Activated CD4-positive, alpha-beta T cell treated with anti-CD3 and anti-CD28 coated beads for 4 hours (primary cell): ENCODE measurements at places on chromosomes 7 and 10.

GRCh38 chr10:103278862-103279298 lies 1.9 kb downstream of the INA start:
- peak; percentile 19 for DNase-seq

DNA sequence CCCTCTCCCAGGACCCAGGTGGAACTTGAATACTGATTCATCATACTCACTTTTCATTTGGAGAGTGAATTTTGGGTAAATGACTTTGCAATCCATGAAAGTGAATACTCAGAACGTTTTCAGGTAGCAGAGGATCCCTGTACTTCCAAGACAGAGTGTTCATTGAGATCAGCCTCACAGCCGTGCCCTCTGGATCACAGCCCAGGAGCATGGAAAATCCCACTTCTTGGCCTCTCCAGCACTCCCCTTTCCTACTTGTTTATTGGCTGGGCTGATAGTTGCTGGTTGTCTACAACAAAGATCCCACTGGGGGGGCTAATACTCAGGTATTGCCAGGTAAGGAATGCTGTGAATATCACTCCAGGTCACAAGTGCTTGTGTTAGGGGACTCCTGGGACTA lies 5.9 kb downstream of the GCK start:
- DNase-seq: peak; percentile 20

- DNase-seq: no peak
These were observed 5.2 kb downstream of the ZNF365 start for GRCh38 chr10:62379394-62379793.

GRCh38 chr7:13508586-13508985 lies 480.9 kb downstream of the ETV1 start:
- DNase-seq: no peak

GRCh38 chr10:119737823-119738222 lies 12.0 kb downstream of the INPP5F start:
- DNase-seq: peak; percentile 31

DNA sequence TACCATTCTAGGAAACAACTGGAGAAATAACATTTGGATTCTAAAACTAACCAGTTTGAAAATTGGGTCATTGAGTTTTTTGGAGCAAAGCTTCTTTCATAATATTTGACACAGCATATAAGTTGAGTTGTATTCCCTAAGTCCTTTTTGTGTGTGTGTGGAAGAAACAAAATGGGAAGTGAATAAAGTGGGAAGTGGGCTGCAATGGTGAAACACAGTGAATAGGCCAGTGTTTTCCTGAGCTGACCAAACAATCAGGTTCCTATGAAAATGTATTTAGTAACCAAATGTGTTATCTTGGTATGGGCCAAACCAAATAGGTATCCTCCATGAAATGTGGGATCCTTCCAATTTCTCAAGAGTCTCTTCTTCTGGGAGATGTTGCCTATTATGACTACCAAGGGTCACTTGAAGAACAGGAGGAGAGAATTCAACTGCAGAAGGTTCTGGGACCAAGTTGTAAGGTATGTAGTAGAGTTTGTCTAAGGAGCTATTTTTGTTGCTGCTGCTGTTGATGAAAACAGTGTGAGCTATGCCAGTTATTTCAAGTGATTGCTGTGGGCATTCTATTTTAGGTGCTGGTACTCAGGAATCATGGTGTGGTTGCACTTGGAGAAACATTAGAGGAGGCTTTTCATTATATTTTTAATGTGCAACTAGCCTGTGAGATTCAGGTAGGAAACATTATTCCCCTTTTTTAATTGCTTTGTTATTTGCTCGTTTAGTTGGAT lies 88.3 kb upstream of the MXI1 start:
- no peak for DNase-seq

DNA sequence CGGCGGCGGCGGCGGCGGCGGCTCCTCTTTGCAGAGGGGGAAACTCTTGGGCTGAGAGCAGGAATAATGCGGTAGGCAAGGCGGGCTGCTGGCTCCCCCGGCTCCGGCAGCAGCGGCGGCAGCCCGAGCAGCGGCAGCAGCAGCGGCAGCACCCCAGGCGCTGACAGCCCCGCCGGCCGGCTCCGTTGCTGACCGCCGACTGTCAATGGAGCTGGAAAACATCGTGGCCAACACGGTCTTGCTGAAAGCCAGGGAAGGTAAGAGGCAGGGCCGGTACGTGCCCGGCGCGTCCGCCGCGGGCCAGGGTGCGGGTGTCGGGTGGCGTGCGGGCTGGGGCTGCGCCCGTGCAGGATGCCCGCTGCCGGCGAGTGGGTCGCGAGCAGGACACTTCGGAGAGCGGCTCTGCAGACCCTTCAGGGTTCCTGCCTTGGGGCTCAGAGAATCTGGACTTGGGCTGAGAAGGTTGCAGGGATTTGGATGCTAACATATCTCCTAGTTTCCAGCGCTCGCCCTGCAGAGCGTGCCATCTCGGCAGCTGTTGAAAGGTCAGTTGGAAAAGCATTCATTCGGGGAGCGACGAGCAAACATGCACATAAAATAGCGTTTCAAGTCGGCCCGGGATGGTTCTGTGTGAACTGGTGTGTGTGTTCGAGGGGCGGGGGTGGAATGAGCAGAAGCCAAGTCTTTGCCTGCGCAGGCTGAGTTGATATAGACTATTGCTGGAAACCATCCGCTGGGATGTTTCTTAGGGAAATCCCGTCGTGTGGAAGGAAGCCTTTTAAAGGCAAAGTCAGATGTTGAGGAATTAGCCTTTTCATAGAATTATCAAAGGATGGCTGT lies 562 bp downstream of the GRK5 start:
- peak; percentile 43 for DNase-seq

GRCh38 chr7:95316588-95316987 lies 7.7 kb downstream of the PON1 start:
- no peak for DNase-seq

DNA sequence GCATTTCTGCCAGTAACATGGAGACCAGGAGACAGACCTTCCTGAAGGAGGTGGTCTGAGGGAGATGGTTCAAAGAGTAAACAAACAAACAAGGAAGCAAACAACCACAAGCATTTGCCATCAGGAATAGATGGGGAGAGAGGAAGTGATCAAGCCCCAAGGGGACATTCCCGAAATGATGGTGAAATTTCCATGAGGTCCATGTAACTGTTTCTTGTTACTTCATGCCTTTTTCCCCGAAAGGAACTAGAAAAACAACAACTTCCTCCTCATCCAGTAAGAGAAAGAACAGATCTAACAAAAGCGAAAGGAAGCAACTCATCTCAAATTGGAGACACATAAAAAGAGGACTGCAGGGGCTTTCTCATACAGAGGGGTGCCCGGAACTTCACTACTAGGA lies 152.5 kb upstream of the ZNF32 start:
- DNase-seq: no peak

- DNase-seq: no peak
These were observed 5.1 kb downstream of the RAPGEF5 start for GRCh38 chr7:22351878-22352277.

DNA sequence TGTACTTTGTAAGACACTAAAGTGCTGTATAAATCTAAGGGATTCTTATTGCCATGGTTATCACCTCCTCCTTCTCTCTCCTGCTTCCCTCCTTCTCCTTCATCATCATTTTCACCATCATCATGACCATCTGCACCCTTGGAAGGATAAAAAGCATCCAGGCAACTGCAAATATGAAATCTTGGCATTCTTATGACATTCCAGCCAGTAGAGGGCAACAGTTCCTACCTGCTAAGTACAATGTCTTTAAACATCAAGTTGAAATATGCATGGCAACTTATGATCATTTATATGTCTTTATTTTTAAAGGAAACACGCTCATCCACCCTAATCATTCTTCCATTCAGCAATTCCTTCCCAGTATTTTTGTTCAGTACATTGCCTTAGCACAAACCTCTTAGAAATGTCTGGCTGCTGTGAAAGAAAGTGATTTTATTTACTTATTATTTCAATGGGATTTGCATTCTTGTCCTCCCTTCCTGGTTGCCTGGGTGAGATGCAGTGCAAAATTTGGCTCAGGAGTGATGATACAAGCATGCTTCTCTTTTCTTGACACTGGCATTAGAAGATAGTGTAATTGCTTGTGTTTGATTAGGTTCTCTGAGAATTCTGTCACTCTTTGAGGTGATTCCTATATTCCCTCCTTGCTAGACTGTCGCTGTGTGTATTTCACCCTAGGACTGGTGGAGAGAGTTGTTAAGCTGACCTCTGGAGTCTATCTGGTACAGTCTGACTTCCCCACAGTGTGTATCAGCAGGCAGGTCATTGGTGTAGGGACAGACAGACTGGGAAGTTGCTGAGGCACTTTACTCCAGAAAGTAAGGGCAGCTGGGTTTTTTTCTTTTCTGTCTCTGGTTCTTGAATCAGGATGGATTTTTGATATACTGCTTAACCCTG lies 188.5 kb upstream of the BMPER start:
- no peak for DNase-seq

DNA sequence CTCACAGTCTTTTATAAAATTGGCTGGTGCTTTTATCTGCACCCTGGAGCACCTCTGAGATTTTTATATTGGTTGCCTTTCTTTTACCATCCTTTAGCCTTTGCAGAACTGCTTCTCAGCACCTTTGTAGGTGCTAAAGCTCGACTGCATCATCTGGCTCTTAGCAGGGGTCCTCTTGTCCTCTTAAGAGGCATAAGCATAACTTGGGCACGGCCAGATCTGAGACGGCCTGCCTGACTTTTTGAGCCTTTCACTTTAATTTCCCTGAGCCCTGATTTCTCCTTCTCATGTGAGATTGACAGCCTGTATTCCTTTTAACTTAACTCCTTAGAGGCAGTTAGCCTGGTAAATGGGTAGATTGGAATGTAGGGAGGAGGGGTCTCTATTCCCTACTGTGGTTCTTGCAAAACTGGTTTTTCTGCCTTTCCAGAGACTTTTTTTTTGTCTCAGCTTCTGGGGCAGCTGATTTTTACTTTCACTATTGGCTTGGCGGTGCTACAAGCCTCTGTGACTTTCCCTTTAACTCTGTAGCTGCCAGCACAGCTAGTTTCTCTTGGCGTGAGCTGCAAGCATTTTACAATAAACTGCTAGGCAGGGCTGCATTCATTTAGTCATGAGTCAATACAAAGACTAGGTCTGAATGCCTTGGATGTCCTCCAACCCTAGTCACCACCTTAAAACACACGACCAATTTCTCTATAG lies 24.0 kb downstream of the ZPBP start:
- DNase-seq: peak; percentile 21

DNA sequence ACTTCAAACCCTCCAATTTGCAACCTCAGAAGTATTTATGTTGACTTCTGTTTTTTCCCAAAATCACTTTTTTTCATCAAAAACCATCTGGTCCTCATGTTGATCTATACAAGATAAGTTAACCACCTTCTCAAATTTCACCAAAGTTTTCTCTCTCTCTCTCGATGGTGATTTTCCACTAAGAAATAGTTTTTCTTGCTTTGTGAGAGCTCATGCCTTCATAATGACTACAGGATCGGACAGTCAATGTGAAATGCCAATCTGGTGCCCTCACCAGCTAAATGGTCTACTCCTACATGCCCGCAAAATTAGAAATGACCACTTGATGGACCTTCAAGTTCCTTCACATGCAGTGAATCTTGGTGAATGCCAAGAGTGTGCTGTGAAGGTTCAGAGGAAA lies 40.4 kb downstream of the CNNM1 start:
- no peak for DNase-seq

DNA sequence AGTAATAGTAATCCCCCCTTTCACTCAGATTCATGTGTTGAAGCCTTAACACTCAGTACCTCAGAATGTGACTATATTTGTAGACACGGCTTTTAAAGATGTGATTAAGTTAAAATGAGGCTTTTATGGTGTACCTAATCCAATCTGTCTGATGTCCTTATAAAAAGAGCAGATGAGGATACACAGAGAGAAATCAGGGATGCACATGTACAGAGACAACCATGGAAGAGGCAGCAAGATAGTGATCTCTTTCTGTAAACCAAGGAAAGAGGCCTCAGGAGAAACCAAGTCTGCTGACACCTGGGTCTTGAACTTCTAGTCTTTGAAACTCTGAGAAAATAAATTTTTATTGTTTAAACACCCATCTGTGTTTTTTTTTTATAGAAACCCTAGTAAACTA lies 44.0 kb upstream of the ZNF365 start:
- DNase-seq: no peak

DNA sequence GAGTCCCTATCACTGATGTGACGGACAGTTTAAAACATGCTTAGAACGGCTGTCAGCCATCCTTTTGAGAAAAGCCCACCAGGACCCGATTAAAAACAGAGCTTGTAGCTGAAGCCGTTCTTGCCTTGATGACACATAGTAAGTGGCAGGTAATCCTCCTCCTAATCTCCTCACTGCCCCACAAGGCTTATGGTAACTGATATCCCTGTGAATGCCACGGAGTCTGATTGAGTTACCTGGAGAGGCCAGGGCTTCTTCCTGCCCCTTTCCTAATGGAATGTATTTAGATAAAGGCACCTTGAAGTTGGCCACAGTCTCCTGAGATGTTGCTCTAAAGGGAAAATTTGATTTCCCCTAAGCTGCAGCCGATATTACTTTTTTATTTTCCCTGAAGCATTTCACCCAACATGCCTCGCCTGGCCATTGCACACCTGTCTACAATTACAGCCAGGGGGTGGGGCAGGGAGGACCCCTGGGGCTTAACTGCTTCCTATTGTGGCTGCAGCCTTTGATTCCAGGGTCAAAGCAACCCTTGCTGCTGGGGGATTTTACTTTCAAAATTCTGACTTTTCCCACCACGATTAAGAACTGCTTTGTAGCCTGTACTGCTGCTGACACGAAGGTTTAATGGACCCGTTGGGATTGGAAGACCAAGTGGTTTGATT lies 169.0 kb upstream of the GPR26 start:
- no peak for DNase-seq

DNA sequence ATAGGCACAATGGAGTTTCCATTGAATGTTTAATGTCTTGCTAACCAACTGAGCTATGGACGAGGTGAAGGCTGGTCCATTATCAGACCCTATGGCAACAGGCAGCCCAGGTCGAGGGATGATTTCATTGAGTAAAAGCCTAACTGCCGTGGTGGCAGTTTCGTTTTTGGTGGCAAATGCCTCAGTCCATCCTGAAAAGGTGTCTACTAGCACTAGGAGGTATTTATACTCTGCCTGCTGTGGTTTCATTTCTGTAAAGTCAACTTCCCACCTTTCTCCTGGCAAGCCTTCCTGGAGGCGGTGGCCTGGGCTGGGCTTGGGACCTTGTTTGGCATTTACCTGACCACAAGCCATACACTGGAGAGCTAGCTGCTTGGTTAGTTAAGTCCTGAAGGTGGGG lies 75.8 kb downstream of the PRR15 start:
- DNase-seq: no peak

GRCh38 chr7:91228927-91229558 lies 35.2 kb upstream of the FZD1 start:
- no peak for DNase-seq

DNA sequence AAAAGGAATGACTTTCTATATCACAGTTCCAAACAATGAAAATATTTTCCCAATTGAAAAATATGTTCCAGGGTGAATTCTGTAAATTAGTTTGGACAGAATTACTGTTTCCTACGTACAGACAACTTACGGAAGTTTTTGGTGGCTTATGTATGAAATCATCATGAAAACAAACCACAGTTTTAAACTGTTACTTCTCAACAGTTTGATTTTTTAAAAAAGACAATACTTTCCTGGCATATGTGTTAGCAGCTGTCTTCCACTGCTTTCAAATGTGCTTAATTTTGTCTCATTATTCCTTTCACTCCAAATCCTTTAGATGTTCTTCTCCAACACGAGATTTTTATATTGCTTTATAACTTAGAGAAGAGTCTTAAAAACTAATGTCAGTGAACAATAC lies 56.2 kb downstream of the SEMA3A start:
- no peak for DNase-seq
